ENCODE measurements at places on chromosomes 3 and 15. TPM values are rescaled to one million over a fixed set of nuclear protein-coding genes. Genes with fewer than 3 reads are reported as not detected.

CYP11A1 gene
- total RNA-seq = 0.53 TPM

RTP1 gene
- total RNA-seq = not detected

PRKCD gene
- 27.9 TPM for total RNA-seq

CNTN4 gene
- total RNA-seq = 0.60 TPM

LRRIQ4 gene
- total RNA-seq = not detected

POMGNT2 gene
- 29.9 TPM for total RNA-seq

GPR15 gene
- not detected for total RNA-seq

GRAMD2A gene
- 3.6 TPM for total RNA-seq

TMEM108 gene
- 1.9 TPM for total RNA-seq

FSTL1 gene
- 58.3 TPM for total RNA-seq

ROPN1B gene
- total RNA-seq = 10.3 TPM

VEPH1 gene
- total RNA-seq = 9.3 TPM

LINGO1 gene
- 12.5 TPM for total RNA-seq

CHRNA7 gene
- 0.23 TPM for total RNA-seq

ITIH4 gene
- 2.1 TPM for total RNA-seq
